ENCODE measurements at places on chromosomes 16 and 17. TPM values are rescaled to one million over a fixed set of nuclear protein-coding genes. Genes with fewer than 3 reads are reported as not detected.

GALR2 gene
- total RNA-seq: 0.37 TPM

GDPD1 gene
- total RNA-seq: 0.37 TPM

RAB11FIP4 gene
- 0.20 TPM for total RNA-seq

CACNG1 gene
- total RNA-seq: not detected

TBC1D3 gene
- not detected for total RNA-seq

KRTAP2-2 gene
- total RNA-seq: not detected

KRT27 gene
- not detected for total RNA-seq

TMEM92 gene
- total RNA-seq: not detected

ZNF23 gene
- total RNA-seq: 7.2 TPM

ABCC3 gene
- total RNA-seq: 40.8 TPM

EPX gene
- total RNA-seq: not detected

NEK8 gene
- 1.8 TPM for total RNA-seq
